ENCODE measurements at places on chromosomes 6 and 20.

DNA sequence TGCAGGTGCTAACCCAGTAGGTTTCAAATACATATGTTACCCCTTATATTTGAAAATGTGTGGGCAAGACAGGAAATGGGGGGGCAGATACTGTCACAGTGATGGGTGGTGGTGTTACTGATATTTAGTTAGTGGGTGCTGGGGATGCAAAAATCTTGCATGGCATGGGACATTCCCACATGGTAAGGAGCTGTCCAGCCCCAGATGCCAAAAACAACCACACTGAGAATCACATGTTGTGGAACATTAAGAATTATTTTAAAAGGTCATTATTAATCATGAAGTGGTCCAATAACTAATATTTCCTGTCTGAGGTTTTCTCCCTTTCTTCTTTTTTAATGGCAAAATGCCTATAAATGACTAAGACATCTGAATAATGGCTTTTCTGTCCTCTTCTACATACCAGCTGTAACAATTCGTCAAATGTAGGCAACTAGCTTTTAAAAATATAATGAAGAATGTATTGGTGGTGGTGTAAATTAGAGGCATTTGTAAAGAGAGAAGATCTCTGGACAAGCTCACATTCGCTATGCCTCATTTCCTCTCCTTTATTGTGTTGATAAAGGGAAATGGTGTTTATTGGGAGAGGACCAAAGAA, 57.3 kb upstream of the SLC35B3 start:
- no peak for DNase-seq

DNA sequence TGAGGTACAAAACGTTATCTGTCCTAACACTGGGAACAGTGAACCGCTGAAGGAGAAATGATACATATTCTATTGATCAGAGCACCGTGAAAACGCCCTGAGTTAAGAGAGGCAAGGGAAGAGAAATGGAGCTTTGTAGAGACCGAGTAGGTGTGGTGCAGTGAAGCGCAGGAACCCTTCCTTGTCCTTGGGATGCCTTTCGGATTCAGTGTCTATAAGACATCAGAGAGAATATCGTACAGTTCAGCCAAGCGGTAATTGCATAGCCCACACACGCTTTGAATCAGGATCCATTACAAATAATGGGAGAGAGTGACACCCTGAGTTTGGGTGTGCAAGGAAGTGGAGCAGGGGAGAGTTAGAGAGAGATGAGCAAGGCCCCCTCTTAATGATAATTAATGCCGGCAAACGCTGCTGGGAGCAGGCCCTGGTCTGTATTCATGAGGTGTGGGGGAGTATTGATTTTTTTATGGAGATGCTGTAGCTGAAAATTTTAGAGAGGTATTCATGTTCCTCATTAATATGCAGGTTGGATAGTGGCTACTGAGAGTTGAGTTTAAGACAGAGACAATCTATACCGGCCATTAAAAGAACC, 20.7 kb downstream of the NOX3 start:
- DNase-seq = no peak

DNA sequence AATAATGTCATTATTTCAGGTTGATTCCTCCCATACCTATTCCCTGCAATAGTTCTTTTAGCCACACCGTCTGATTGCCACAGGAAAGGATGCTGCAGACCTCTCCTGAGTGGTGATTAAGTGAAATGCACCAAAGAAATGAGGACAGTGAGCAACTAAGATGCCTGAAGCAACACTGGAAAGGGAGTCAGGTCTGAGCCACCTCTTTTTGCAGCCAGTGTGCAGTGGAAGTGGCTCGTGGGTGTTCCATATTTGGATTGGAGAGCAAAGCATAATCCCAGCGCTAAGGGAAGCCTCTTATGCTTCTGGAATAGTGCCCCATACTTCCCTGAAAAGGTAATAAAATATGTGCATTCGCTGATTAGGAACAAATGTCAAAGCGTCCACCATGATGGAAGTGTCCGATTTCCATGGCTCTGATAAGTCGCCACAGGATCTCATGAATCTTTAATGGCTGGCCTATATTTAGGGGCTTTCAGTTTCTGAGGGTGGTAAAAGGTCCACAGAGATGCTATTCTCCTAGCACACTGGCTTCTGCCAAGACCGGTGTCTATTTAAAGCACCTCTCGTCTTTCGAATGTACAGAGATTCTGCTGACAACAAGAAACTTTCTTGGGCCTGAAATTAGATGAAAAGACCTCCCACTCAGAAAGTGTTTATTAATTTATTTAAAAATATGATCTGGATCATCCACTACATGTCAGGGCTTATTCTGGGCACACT, 253.9 kb downstream of the SLC24A3 start:
- DNase-seq = no peak

DNA sequence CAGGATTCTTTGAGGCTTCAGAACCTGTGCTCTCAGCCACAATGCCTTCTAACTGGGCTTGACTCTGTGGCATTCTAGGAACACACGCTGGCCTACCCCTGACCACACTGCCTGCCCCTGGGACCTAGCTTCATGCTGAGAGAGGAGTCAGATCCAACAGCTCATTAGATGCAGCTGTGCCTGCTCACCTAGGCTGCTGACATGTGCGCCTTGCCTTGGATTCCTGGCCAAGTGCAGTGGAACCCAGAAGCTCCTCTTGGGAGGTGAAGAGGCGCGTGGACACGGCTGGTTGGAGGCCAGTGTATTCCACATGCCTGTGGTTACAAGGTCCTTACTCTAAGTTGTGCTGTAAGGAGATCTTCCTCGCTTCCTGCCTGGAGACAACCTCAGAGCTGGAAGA, 24.7 kb upstream of the KCNK16 start:
- DNase-seq = no peak

DNA sequence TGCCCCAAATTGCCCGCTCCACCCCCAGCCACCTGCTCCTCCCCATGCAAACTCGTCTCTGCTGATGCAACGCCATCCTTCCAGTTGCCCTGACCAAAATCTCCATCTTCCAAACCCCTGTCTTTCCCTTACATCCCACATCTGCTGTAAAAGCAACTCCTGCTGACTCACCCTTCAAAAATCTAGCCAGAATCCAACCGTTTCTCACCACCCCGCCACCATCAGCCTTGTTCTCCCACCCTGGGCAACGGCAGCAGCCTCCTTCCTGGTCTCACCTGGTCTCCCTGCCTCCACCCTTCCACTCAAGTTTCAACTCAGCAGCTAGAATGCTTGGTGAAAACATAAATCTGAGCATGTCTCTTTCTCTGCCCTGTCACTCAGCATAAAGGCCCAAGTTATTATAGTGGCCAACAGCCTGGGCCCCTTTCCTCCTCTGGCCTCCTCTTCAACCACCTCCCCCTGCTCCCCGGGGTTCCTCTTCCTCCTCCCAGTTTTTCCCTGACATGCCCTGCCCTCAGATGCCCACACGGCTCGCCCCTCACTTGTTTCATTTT, 7.2 kb upstream of the SYNJ2 start:
- DNase-seq = peak; percentile 51

GRCh38 chr20:51376111-51376510, 166.4 kb downstream of the NFATC2 start:
- DNase-seq = no peak

- DNase-seq = peak; percentile 69
These were observed 32.3 kb upstream of the EPB41L1 start for GRCh38 chr20:36121981-36122930.

DNA sequence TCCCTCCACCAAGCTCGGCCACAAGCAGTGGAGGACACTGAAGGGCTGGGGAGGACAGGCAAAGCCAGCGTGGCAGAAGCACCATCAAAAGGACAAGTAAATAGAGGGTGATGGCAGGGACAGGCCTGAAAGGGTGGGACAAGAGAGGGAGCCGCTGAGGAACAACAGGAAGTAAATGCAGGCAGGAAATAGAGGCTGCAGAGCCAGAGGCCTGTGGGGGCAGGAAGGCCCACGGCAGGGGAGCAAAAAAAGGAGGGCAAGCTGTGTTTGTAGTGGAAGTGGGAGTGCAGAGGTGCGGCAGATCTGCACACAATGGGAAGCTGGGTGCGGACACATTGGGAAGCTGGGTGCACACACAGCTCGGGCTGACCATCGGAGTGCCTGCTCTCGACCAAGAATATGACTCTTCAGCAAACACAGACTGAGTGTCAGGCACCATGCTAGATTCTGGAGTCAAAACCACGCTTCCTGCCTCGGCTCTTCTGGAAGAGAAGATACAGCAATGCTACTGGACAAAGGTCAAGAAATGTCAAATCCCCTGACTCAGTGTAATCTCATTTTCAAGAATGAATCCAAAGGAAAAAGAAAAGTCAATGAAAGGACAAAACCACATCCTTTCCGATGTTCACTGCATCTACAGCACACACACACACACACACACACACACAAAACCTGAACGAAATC, 40.4 kb upstream of the RAB22A start:
- no peak for DNase-seq

- no peak for DNase-seq
These were observed 11.6 kb downstream of the PTPRT start for GRCh38 chr20:43178080-43178479.

GRCh38 chr6:79335133-79335674, 100.7 kb upstream of the HMGN3 start:
- DNase-seq = no peak

DNA sequence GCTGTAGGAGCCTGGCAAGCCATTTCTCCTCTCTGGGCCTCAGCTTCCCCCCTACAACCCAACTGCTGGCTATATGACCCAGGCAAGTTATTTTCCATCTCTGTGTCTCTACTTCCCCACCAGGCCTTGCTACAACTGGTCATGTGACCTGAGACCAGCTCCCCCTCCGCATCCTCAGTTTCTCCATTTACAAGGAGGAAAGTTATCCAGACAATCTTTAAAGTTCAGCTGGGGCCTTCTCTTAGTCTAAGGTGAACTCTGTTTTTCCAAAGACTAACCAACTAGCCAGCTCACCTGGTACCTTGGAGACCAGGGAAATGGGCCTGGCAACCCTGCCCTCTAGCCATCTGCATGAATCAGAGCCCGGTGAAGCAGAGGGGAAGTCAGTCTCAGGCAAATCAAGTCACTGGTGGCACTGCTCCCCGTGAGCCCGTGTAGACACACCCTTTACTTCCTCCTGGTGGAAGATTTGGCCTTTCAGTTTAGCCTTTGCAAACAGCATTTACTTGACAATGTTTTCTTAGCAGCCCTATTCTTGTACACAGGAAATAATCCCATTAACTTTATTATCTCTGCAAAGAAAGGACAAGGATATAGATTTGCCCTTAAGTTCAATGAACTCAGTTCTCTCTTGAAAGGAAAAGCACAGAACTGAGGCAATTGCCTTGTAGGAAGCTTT, 157.7 kb downstream of the VEGFA start:
- DNase-seq = no peak

DNA sequence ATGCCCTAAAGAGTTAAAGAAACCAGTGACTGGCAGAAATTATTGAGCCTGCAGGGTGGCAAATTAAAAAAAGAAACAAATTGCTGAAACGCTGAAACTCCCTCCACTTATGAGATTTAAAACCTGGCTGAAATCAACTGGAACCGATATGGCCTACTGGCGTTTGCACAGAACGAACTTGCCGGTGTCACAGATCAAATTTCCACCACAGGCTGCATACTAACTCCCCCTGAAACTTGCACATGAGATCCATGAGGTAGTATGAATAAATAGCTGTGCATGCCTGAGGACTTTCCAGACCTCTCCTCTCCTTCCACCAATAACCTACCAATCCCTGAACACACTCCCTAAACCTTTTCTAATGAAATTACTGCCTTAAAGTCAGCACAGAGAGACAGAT, 150.4 kb downstream of the RNGTT start:
- DNase-seq = no peak

DNA sequence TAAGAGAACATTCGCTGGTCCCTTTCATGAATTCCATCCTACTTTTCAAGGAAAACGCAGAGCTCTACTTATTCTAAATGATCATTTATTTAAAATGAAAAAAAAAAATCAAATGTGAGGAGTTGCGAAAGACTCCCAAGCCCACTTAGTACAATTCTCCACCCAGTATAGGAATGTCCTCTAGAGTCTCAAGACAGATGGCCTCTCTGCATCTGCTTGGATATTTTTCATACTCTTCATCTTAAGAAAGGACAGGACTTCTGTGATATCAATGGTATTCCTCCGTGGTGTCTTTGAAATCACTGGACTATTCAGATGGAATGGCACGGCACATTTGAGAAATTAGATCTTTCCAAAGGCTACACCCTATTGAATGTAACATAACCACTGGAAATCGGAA, 107.1 kb downstream of the PTPRK start:
- no peak for DNase-seq

DNA sequence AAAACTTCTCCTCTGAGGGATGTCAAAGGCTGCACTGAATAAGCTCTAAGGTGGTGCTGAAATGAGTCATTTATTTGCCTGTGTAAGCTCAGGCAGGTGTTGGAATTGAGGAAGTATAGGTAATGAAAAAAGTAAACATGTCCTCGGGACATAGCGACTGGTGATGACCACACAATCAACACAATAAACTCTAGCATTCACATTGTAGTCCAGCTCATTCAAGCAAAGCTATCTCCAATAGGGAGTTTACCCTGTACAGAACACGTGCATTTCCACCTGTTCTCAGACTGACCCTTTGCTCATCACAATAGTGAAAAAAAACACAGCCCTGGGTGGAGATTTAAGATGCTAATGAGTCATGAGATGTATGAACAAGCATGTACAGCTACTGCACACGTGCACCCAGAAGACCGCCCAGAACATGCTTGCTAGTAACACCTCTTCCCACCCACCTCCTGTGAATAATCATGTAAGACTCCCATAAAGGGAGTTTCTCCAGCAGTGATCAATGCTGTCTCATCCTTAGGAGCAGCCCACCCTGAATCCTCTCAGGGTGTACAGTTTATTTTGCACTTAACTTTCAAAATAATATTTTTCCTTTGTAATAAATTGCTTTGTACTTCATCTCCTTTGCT, 33.0 kb upstream of the POU5F1 start:
- no peak for DNase-seq

- no peak for DNase-seq
These were observed 75.8 kb downstream of the GJA10 start for GRCh38 chr6:89970072-89970471.

DNA sequence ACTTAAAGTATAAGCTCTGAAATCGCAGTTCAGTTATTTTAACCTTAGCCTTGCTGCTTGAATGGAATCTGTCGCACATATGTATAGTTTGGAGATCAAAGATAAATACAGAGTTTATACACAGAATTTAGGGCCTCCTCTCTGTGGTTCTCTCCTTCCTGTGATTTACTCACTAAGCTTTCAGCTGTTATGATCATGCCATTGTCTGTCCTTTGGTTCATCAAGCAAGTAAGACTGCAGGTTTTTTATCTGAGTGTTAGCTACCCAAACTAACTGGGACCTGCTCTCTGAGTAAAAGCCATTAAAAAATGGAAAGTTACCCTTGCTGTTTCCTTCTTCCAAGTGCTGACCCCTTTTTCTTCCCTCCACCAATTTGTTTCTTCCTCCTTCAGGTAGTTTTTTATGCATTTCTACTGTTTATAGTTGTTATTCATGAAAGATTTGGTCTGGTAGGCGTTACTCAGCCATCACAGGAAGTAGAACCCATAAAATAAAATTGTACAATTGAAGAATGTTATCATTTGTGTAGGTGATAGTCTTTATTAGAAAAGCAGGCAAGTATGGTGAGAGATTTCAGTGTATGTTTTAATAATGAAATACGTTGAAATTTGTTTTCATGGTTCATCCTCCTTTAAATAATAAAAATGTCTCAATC, 33.7 kb upstream of the SUMO4 start:
- no peak for DNase-seq

Measured in ELF-1 (cell line).